ENCODE measurements at places on chromosomes 2 and 18.

DNA sequence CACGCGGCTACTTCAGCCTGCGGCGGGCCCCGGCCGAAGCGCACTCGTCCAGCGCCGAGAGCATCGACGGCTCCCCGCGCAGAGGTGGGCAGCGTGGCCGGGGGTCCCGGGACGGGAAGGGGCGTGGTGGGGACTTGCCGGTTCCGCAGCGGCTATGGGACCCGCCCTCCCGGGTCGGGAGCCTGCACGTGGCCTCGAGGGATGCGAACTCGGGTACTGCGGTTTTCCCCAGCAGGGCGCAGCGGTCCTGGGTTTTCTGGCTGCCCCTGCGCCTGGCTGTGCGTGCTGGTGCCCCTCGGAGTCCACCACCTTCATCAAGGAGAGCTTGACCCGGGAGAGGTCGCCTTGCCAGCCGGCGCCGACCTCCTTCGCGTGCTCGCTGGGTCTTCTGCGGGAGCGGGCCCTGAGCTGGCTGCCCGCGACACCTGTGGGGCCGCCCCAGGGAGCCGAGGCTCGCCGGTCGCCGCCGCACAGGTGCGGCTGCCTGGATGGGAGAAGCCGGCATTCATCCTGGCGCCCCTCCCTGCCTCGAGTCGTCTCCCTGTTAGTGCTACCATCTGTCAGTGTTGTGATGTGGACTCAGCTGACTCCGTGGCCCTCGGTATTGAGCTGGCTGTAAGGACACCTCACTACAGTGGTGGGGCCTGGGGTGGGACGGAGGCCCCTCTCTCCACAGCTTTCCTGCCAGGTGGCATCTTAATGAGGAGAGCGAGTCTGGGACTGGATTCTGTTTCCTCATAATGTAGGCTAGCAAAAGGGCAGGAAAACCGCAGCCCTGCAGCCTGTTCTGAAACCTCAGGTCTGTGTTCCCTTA, 177.3 kb downstream of the AGAP1 start:
- DNase-seq: no peak

GRCh38 chr18:41940506-41941215, 14.4 kb upstream of the PIK3C3 start:
- peak; percentile 91 for DNase-seq

GRCh38 chr18:31438402-31438801, 9.1 kb upstream of the DSG3 start:
- DNase-seq: no peak

DNA sequence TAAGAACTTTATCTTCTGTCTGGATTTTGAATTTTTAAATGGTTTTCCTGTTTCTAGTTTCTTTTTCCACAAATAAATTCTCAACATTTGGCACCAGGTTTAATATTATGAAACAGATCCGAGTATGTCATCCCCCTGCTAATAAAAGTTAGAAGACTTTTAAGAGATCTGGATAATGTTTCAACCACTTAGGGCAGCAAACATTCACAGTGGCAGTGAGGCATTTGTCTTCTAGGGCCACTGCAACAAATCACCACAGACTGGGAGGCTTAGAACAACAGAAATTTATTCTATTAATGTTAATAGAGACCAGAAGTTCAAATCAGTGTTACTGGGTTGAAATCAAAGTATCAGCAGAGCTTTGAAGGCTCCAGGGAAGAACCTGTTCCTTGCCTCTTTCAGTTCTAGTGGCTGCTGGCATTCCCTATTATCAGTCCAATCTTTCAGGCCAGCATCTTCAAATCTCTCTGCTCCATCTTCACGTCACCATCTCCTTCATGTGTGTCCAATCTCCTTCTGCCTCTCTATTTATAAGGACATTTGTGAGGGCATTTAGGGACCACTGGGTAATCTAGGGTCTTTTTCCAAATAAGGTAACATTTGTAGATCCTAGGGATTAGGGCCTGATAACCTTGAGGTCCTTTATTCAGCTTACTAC, 23.4 kb downstream of the ACSL3 start:
- DNase-seq: no peak

- no peak for DNase-seq
These were observed 165.5 kb upstream of the HAAO start for GRCh38 chr2:42957861-42958301.

GRCh38 chr18:23995180-23995579, 19.4 kb upstream of the TTC39C start:
- DNase-seq: no peak

GRCh38 chr2:172119089-172119488, 16.4 kb upstream of the DLX2 start:
- no peak for DNase-seq

DNA sequence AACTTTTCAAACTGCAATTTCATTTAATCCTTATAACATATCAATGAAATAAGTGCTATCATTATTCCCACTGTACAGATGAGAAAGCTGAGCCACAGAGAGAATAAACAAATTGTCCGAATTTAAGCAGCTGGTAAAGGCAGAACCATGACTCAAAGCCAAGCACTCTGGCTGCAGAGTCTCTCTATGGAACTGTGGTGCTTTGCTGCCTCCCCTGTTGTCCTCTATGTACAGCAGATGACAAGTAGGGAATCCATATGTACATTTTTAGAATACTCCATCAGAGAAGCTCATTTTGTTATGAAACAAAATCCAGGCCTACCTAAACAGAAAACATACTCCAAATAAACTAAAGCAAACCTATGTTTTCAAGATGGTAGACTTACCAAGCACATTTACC, 45.1 kb downstream of the FARSB start:
- DNase-seq: no peak

DNA sequence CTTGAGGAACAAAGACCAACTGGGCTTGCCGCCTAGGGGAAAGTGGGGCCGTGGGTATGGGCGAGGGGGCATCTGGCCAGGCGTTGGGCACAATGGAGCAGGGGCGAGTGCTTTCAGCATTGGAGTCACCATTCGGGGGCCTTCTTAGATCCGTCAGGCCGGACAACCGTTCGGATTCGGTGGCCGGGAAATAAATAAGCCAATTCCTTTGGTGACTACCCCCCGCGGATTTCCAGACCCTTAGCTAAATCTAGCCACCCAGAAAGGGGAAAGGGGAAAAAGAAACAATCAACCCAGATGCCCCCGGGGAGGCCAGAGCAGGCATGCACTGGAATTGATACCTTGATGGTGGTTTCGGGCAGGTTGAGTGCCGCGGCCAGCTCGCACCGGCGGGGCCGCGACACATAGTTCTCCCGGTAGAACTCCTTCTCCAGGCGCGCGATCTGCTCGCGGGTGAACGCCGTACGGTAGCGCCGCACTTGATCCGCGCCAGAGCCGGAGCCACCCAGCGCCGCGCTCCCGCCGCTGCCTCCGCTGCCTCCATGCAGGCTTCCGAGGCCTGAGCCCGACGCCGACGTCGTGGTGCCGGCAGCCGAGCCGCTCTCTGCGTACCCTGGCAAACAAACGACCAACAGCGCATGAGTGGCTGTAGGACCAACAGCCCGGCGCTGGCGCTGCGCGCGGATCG, 1.8 kb downstream of the EVX2 start:
- no peak for DNase-seq

DNA sequence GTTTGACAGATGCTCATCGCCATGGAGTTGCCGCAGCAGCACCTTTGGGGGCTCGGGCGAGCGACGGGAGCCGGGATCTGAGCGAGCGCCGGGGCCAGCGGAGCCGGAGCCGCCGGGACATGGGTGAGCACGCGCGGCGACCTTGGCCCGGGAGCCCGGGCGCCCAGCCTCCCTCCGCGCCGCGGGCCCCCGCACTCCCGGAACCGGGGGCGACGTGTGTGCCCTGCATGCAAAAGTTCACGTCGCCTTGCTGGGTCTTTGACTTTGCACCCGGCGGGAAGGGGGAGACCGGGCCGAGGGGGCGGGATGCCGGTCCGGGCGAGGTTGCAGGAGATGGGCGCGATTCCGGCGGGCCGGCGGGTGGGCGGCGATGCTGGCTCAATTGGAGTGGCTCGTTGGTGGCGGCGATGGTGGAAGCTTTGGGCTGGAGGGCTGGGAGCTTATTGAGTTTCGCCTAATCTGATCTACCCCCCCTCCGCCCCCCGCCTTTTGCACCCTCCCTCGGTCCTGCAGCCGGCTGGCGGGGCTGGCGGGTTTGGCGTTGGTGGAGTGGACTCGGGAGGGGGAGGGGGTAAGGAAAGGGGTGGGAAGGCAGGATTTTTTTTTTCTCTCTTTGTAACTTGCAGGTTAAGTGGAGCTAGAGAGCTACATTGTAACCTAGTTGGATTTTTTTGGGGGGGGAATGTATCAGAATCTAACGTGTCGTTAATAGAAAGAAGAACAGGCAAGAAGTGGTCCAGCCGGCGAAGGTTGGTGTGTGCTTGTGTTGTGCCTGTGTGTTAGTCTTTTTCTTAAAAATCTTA, at the start of gene SETBP1:
TSS of gene SETBP1 (plus strand) at position 616 of the 803 bp plus-strand sequence. CDS start 20,459 bp downstream, outside the sequence.
- DNase-seq: no peak

- no peak for DNase-seq
These were observed 46.7 kb downstream of the SMAD7 start for GRCh38 chr18:48904091-48904490.

DNA sequence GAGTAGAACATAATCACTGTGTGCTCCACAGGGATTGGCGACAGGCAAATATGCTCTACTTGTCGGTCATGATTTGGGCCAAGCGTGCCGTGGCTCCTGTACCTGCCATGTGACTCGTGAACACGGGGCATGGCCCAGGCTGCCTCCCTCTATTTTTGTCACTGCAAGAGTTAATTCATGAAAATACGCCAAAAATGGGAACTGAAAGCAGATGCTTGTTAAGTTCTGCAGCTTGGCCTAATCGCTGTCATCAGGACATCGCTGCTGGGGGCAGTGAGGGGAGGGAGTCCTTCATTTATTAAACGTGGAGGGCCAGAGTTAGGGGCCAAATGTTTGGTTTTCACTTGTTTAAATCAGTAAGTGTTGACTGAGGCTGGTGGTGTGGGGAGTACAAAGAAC, 177.8 kb downstream of the BCL2 start:
- DNase-seq: no peak

- no peak for DNase-seq
These were observed 92.2 kb downstream of the DPP4 start for GRCh38 chr2:161981679-161982250.

- no peak for DNase-seq
These were observed 301.1 kb downstream of the ERBB4 start for GRCh38 chr2:212237350-212238095.

- no peak for DNase-seq
These were observed 214.7 kb downstream of the SEPTIN10 start for GRCh38 chr2:109399066-109399465.

DNA sequence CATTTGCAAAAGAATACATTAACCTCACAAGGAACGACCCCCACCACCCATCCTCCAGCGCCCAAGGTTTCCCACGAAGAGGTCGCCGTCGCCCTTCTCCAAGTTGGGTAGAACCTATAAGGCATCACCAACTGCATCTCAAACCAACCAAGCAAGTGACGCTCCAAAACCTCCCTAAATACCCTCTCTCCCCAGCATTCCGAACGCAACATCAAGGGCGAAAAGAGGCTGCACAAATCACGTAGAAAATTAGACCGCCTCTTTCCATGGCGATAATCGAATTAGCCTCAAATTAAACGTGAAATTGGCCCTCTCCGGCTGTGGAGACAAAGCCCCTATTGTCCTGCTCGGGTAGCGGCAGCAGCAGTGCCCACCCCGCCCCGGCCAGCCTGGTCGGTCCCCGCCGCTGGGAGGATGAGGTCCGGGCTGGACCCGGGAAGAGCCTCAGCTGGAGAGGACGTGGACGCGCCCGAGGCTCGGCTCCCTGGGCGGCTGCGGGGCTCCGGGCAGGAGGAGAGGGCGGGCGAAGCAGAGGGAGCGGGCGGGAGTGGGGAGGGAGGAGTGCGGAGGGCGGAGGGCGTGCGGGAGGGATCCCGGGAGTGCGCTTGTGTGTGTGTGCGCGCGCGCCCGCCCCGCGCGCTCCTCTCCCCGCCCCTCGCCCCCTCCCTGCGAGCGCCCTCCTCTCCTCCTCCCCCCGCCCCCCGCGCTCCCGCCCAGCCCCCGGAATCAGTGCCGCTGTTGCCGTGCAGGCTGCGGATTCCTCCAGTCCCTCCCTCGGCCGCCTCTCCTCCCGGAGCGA, at the start of gene SPTBN1:
TSS of gene SPTBN1 (plus strand) at position 765 of the 799 bp plus-strand sequence. CDS start 70,092 bp downstream, outside the sequence.
- peak; percentile 82 for DNase-seq

DNA sequence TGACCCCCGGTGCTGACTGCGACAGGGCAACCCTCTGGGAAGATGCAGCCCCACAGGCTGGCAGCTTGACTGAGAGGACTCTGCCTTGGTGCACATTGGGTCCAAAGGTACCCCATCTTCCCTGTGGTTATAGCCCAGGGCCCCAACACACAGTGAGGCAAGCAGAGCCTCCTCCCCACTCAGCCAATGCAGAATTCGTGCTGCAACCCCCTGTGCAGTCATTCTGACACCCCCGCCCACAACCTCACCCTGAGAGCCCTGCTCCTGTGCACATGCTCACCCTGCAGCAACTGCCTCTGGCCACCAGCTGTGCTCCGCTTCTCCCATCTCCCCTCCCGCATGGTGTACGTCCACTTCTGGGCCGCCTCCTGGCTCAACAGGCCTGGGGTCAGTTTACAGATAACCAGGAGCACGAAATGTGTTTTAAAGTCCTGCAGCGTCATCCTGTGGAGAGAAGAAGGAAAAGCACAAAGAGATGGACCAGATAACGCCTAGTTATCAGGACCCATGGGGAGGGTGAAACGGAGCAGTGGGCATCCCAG, 24.4 kb downstream of the CAPN14 start:
- DNase-seq: no peak

GRCh38 chr2:198700319-198700718, 757.4 kb downstream of the SATB2 start:
- no peak for DNase-seq

DNA sequence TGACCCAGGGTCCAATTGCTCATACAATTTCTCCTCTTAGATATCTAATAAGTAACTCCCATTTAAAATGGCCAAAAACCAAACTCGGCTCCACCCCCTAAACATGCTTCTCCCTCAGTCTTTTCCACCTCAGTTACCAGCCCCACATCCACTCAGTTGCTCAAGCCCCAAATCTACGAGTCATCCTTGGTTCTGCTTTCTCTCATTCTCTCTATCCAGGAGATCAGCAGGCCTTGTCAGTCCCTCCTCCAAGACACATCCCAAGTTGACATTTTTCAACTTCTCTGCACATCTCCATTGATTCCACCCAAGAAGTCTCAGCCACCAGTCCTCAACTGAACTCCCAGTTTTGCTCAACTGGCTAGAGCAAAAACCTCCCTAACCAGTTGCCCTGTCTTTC, 40.5 kb upstream of the RTN4 start:
- no peak for DNase-seq

DNA sequence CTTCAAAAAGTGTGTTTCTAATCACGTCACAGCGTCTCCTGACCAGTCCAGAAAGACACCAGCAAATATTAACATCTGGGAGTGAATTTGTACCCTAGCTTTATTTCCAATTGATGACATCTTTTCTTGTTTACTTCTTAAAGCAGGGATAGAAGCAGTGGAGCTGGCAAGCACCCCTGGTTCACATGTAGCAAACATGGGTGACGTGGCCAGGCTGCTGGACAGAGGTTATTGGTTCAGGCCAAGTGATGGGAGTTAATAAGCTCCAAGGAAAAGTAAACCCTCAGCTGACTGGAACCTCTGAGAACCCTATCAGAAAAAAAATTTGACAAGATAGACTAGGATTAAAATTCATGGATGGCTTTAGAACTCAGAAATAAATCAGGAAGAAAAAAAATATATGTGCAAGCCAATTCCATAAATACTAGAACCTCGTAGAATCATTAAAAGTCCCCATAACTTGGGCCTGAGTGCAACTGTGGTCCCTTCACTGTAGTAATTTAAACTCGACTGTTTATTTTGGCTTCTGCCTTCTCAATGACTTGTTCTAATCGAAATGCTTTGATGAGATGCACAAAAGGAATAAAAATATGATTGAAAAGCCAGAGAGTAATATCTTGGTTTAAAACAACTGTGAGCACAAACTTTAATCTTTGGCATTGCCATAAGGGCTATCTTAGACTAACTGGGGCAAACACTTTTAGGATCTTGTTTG, 121.5 kb upstream of the CTAGE1 start:
- DNase-seq: no peak

- no peak for DNase-seq
These were observed 31.1 kb downstream of the PSME4 start for GRCh38 chr2:53939656-53940055.

Measured in brain microvascular endothelial cell (primary cell).